Stimulated activated CD8-positive, alpha-beta memory T cell treated with anti-CD3 and anti-CD28 coated beads, Interleukin-12 subunit alpha, Interleukin-12 subunit beta, amount 100 ng/mL, for 1 hour (primary cell): ENCODE measurements at places on chromosomes 2 and 18.

- no peak for DNase-seq
Observed at GRCh38 chr2:60840880-60841279, 40.5 kb upstream of the REL start.

DNA sequence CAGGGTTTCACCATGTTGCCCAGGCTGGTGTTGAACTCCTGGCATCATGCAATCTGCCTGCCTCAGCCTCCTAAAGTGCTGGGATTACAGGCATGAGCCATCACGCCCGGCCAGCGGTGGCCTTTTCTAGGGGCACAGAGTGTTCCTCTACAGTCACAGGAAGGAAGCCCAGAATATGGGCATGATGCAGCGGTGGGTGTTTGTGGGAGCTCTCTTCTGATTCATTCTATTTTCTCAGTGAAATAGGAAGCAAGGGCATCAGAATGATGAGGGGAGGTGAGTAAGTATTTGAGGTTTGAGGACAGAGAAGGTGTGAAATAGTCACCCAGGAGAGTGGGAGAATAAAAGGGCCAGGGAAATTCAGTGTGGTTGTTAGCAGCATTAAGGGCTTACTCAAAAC lies 70.3 kb upstream of the PSME4 start:
- no peak for DNase-seq

GRCh38 chr2:234032279-234032856 lies 18.1 kb upstream of the SPP2 start:
- DNase-seq, result no peak

GRCh38 chr2:127704641-127705390 lies 3.5 kb downstream of the SFT2D3 start:
- DNase-seq, result no peak

GRCh38 chr2:232420463-232421188 lies 14.0 kb downstream of the ALPG start:
- no peak for DNase-seq

DNA sequence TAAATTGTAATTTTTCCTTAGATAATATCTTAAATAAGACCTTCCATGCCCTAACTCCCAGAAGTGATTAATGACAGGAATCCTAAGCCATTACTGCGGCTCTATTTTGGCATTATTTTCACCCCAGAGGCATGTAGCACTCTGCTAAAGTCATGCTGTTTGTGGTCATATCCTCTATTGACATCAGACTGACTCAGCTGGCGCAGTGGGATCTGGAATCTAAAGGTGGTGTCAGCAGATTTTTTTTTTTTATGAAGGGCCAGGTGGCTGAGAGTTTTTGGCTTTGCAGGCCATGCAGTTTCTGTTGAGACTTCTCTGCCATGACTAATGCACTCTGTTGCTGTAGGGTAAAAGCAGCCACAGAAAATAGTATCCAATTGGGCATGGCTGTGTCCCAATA lies 64.1 kb upstream of the ACVR1C start:
- no peak for DNase-seq

- DNase-seq, result no peak
Observed at GRCh38 chr2:240051697-240052096, 1.6 kb downstream of the OR6B3 start.

GRCh38 chr2:100197631-100198153 lies 55.3 kb upstream of the AFF3 start:
- DNase-seq, result no peak

DNA sequence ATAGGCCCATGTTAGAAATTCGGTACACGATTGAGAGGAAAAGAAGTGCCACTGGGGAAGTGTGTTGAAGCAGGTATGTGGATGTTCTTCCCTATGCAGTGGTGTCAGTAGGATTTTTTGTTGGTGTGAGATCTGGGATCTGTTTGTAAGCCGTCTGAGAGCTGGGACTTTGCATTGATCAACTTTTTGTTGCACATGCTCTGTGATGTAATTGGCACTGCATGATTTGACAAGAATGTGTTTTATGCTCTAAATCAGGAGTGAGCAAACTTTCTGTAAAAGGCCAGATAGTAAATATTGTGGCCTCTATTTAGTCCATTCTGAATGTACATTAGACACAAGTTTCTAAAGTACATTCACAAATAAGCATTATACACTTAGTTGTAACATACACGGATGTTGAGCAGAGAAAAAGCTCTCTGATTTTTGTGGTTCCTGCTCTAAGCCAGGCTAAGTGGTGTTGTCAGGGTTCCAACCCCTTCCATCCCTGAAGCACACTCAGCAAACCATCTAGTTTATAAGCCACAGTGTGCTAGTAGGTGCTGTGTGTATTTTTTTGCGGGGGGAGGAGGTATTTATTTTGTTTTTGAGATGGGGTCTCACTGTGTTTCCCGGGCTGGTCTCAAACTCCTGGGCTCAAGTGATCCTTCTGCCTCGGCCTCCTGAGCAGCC lies 235.6 kb downstream of the NEDD4L start:
- DNase-seq, result no peak

- DNase-seq, result no peak
Observed at GRCh38 chr2:20366672-20367116, 16.1 kb upstream of the PUM2 start.

GRCh38 chr18:4237664-4238041 lies 217.5 kb downstream of the DLGAP1 start:
- no peak for DNase-seq

DNA sequence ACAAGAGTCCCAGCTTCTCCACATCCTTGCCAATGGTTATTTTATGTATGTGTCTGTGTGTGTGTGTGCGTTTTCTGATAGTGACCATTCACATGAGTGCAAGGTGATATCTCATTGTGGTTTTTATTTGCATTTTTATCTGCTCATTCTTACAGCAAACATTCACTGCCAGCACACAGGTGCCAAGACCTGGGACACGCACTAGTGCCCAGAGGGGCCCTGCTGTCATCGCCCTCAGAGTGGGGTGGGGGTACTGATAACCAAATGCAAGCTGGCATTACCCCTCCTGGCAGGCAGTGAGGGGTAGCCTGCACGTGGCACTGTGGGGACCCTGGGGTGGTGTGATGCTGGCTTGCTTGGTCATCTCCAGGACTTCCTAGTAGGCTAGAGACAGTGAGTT lies 285.4 kb downstream of the LPIN1 start:
- no peak for DNase-seq

DNA sequence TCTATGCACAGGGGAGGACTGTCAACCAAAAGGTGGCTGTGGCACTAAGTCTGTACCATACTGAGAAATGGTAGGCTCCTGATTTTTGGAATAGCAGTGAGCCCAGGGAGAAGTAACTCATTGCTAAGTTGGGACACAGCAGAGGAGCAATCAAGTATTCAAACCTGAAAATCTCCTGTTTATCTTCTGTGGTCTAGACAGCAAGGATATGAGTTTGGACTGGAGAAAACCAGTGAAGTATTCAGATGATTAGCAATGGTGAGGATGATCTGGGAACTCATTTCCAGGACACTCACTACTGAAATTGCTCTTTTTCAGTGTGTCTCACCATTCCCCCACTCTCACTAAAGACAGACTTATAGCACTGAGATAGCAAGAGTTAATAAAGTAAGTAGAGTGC lies 112.0 kb downstream of the GULP1 start:
- no peak for DNase-seq

GRCh38 chr2:189834059-189834458 lies 49.8 kb downstream of the PMS1 start:
- no peak for DNase-seq

DNA sequence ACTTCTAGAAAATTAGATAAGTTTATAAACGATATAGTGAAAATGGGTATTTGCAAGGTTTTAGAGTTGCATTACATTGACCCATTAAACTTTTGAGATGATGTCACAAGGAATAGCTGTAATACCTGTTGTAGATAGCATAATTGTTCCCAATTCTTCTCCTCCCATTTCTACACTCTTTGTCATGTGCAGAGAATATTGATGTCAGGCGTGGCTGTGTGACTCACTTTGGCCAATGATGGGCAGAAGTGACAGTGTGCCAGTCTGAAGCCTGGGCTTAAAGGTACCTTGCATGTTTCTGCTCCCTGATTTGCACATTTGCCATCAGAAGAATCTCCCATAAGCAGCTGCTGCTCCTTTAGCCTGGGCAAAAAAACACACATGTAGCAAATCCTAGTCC lies 26.9 kb upstream of the CCBE1 start:
- no peak for DNase-seq

GRCh38 chr18:22098563-22098989 lies 70.8 kb upstream of the GATA6 start:
- no peak for DNase-seq

DNA sequence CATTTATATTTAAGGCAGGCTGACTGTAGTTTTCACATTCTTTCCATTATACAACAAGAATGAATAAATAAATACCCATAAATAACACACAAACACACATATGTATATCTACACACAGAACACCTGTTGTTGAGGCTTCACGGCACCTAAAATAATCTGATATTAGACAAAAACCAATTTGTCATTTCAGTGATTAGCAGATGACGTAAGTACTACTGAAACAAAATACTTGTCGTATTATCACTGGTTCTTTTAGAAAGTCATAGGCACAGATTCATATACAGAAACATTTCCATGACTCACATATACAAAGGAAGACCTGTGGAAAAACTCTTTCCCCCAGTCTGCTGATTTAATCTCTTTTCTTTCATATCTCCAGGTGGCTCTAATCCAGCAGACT lies 1113.4 kb upstream of the FANCL start:
- DNase-seq, result no peak

DNA sequence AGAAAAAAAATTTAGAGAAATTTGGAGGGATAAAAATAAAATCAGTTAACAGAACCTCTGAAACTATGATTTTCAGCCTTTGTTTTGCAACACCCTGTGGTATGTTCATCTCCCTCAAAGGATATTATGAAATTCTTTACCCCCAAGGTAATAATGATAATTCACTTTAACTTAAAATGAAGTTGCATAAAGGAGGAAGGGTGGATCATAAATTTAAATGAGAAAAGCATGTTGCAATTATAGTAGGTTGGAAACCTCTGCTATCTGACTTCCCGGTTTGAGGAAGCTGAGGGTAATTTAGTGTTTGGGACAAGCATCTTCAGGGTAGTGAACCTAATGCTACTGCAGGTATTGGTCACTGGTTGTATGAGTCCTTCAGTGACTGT lies 102.9 kb downstream of the BABAM2 start:
- DNase-seq, result no peak

GRCh38 chr18:11387880-11388279 lies 221.5 kb upstream of the SLC35G4 start:
- DNase-seq, result no peak

DNA sequence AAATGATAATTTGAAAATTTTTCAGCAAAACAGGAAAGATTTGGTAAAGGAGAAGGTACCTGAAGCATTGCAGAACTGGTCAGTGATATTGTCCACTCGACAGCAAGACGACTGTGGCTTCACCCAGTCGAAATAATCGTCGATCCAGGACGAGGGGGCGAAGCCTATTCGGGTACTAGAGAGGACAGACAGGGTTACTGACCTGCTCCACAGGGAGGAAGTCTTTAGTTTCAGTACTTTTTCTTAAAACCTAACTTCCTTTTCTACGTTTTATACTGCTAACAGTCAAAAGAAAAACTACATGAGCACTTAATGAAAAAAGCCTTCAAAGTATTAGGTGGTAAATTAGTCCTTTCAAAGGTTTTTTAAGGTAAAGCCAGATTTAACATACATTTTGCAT lies 36.0 kb downstream of the RMC1 start:
- DNase-seq, result no peak

GRCh38 chr2:70674636-70675430 lies 93.2 kb downstream of the ADD2 start:
- DNase-seq, result no peak

- DNase-seq, result no peak
Observed at GRCh38 chr2:231672617-231673347, 35.5 kb upstream of the PTMA start.

- no peak for DNase-seq
Observed at GRCh38 chr2:205665791-205666190, 16.5 kb upstream of the NRP2 start.

DNA sequence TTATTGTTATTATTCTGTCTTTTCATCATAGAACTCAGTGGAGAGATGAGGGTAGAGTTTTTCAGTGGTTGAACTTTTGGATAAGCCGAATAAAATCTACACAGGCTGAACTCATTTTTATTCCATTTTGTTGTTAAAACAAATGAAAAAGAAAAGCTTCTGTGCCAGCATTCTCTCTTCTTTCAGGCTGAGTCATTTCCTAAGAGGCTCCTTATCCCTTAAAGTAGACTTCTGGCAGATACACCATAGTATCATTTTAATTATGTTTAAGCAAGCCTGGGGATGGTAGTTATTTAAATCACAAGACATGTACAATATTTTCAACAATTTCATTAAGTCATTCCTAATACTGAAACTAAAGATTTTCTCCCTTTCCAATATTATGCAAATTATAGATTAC lies 1364.0 kb upstream of the NRXN1 start:
- DNase-seq, result no peak

DNA sequence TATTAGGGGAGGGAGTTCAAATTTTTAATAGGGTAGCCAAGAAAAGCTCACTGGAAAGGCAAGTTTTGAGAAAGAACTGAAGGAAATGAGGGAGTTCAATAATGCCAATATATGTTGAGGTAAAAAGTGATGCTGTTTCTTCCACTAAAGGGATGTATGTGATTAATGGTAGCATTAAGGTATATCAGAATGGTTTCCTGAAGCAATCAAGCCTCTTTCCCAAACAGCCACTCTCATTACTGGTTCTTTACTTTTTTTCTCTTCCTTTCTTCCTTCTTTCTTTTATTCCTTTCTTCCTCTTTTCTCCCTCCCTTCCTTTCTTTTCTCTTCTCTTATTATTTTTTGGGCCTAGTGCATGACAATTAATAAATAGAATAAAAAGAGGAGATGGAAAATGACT lies 433.5 kb downstream of the SATB2 start:
- no peak for DNase-seq

- DNase-seq, result no peak
Observed at GRCh38 chr2:195238379-195238778, 418.6 kb upstream of the SLC39A10 start.

DNA sequence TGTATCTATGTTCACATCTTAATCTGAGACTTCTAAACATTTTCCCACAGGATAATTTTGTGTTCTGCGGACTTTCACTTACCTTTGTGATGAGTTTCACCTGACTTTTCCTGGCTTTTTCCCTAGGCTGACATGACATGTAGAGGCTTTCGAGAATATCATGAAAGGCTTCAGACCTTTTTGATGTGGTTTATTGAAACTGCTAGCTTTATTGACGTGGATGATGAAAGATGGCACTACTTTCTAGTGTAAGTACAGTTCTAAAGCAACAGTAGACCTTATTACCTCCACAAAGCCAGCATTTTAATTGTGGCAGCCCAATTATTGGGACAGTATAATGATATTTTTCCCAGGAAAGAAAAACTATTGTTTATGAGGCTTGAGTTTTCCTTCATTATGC lies 34.1 kb upstream of the METAP1D start:
- no peak for DNase-seq

- DNase-seq, result no peak
Observed at GRCh38 chr2:206480620-206481019, 37.3 kb downstream of the ADAM23 start.

GRCh38 chr2:152453129-152453911 lies 118.3 kb downstream of the FMNL2 start:
- no peak for DNase-seq
